ENCODE measurements at places on chromosomes 11 and 22.

GRCh38 chr11:65651589-65652510 lies 10.9 kb downstream of the RELA start:
- peak; percentile 31 for DNase-seq

- DNase-seq = no peak
These were observed 54.7 kb downstream of the SGSM3 start for GRCh38 chr22:40425082-40425481.

- no peak for DNase-seq
These were observed 36.3 kb upstream of the LRRC10B start for GRCh38 chr11:61472282-61472681.

- DNase-seq = no peak
These were observed 84.6 kb upstream of the LDLRAD3 start for GRCh38 chr11:35859301-35859700.

DNA sequence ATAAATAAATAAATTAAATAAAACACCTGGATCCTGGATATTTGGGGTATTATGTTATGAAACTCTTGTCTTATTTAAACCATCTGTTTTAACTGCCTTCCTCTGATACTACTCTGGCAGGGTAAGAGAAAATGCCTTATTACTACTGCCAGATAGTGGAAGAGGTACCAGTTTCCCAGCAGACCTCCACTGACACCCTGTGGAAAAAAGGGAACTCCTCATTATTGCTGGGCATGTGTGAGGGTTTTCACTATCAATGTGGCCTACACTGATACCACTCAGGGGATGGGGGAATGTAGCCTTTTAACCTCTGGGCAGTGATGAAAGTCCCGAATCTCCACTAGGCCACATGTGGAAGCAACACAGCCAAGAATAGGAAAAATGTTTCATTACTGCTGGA lies 121.0 kb downstream of the LUZP2 start:
- no peak for DNase-seq

DNA sequence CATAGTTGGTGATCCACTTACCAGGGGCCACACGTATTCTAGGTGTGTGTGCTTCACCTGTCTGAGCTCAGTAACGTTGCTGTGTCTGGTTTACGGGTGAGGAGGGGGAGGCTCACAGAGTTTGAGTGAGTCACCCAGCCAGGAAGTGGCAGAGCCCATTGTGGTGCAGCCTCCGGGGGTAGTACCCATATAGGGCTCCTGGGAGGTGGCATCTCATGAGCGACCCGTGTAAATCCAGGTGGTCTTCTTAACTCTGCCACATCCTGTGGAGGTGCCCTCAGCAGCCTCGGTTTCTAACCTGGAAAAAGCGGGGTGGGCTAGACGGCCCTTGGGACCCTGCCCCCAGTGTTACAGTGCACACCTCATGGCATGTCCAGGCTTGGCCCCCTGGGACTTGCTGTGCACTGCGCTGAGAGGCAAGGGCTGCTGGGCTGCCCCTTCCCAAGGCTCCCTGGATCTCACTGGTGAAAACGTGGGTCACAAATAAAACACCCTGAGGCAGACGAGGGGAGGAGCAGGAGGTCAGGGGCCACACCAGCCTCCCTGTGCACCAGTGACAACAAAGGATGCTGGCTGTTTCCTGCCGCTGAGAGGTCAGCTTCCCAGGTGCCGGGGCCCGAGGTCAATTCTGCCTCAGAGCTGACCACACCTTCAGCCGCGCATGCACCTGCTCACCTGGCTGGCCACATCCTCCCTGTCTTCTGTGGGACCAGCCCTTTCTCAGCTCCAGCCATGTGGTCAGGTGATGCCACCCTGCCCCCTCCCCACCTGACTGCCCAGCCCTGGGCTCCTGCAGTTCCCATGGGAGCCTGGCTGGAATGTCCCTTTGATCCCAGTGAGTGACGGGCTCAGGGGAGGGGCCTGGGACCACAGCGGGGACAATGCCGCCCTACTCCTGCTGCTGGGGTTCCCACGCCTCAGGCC lies 305.1 kb downstream of the CTTN start:
- no peak for DNase-seq

DNA sequence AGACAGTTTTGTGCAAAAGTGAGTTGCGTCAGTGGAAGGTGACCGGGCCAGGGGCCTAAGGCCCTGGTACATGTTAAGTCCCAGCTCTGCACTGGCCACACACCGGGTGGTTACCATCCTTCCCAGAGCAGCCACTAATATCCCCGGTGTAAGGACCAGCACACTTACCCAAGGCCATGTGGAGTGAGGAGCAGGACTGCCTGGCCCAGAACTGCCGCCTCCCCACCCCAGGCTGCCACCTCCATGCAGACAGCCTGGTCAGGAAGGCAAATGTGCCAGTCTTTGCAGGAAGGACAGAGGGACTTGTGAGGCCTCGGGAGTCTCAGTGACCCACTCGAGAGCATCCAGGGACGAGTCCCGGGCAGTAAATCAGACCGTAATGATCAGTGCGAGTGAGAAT lies 102.9 kb downstream of the MORC2 start:
- no peak for DNase-seq

DNA sequence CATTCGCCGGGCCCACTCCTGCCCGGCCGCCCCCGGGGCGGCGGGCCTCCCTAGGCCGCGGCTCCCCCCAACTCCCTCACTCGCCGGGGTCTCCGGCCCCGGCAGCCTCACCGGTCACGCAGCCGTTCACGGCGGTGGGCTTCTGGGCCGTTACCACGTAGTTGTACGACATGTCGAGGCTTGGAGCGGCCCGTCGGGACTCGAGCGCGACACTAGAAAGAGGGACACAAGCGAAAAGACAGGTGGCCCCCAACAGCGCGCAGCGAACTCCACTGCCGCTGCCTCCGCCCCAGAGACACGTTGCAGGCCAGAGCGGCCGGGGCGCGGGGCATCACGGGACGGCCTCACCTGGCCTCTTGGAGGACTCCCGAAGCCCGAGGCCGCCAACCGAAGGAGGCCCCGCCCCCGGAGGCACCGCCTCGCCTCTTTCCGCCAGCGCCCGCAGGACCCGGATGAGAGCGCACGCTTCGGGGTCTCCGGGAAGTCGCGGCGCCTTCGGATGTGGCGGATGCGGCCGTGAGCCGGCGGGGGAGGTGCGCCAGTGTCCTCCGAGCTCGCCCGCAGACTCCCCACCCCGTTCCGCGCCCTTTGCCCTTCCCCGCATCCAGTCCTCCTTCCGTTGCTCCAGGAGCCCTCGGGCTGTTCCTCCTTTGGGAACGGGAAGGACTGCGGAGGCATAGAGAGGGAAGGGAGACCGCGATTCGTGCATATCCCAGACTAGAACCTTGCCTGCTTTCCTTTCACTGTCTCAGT lies at the start of the genes DDB1 and TKFC:
DDB1 (minus strand) TSS at position 309 of the 753 bp plus-strand sequence; CDS start at position 172, 137 bp downstream.
TKFC (plus strand) TSS at position 432 of the 753 bp plus-strand sequence. CDS start 1,501 bp downstream, outside the sequence.
- DNase-seq = peak; percentile 96

DNA sequence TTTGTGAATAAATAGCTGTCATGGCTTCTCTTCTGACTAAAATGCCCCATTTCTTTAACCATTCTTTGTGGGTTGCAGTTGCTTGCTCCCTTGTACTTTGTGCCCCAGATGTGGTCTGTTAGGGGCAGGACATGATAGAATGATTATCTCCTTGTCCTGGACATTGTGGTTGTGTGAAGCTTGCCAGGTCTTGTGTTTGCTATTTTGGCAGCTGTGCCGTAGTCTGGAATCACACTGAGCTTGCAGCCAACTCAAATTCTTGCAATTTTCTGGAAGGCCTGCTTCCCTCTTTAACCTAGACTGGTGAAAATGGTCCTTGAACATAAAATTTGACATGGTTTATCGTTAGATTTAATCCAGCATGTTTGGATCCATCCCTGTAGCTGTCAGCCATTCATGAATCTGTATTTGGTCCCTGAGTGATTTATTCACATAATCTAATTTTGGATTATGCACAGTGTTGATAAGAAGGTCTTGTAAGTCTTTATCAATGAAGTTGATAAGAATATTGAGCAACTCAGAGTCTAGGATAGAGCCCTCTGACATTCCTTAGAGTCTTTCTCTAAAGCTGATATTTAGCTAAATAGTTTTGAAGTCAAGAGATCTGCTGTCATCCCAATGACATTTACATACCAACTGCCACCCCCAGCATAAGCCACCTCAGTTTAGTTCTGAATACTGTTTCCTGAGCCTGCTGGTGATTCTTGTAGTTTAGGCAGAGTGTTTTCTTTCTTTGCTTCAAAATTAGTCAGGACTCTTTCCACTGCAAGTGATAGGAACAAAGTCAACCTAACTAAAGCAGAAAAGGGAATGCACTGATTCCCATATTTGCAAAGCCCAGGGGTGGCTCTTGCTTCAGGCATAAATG lies 9.8 kb downstream of the SPON1 start:
- DNase-seq = no peak

GRCh38 chr22:38740754-38741153 lies 15.0 kb downstream of the SUN2 start:
- no peak for DNase-seq

DNA sequence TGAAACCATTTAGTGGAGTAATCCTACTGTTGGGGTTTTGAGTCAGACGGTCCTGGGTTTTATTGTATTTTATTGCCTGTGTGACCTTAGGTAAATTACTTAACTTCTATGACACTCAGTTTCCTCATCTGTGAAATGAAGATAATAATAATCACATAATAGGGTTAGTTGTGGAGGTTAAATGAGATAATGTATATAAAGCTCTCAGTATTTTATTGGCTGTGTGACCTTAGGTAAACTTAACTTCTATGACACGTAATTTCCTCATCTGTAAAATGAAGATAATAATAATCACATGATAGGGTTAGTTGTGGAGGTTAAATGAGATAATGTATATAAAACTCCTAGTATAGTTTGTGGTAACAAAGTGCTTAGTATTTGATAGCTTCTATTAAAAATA lies 13.2 kb downstream of the BARX2 start:
- no peak for DNase-seq

DNA sequence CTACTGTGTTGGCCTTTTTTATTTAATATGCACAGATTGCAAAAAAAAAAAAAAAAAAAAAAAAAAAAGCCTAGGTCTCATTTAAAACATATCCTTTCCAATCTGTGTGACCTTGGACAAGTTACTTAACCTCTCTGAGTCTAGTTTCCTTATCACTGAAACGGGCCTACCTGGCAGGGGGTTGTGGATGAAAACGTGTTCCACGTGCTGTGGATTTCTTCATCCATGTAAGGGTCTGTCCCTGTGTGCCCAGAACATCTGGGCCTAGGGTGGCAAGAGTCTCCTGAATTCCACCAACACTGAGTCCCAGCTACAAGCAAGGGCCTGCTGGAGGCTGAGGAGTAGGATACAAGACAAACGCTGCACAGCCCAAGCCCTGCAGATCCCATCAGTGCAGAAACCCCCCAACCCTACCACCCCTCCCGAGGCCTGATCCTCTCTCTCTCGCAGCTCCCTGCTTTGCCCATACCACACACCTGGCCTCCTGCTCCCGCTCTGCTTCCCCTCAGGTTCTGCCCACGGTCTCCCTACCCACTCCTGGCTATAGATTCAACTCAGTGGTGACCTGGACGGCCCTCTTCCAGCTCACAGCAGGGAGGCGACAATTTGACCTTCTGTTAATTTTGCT lies 4.7 kb upstream of the GNAZ start:
- no peak for DNase-seq

GRCh38 chr22:25437414-25438160 lies 126.9 kb upstream of the GRK3 start:
- DNase-seq = no peak

DNA sequence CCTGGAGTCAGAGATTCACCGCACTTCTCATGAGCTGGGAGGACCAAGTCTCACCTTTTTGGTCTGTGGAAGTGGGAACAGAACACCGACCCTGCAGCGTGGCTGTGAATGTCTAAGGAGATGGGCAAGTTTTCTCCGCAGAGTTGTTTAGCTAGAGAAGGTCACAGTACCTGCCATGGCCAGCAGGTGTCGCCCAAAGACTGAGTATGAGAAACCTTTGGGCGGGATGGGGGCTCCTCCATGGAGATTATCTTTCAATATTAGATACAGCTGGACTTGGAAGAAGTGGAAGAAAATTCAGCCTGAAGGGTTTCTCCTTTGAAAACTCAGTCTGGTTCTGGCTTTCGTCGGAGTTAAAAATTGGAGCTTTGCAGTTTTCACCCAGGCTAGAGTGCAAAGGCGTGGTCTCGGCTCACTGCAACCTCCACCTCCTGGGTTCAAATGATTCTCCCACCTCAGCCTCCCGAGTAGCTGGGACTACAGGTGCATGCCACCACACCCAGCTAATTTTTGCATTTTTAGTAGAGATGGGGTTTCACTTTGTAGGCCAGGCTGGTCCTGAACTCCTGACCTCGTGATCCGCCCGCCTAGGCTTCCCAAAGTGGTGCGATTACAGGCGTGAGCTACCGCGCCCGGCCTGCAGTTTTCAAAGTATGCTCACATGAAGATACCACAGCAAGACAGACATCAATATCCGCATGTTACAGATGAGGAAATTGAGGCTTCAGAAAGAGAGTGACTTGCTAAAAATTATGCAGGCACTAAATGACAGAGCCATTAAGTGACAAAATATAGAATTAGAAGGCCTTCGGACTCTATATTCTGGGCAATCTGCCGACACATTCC lies 10.7 kb upstream of the DSCAML1 start:
- DNase-seq = peak; percentile 72

DNA sequence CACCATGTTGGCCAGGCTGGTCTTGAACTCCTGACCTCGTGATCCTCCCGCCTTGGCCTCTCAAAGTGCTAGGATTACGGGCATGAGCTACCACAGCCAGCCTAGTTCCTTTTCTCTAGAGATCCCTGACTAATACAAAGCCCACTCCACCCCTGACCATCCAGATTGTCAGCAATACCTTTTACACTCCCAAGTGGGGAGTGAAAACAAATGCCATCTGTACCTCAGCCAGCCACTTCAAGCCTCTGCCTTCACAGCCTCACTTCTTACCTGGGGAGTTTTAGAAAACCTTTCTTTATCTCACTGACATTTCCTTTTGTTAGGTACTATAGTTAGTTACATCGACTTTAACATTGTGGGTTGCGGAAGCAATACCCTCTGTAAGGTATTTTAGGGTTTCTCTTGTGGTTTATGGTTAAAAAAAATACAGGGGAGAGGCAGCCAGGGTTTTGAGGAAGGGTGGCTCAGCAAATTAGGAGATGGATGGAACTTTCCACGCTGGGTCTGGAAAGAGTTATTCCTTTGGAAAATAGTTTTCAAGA lies 8.9 kb downstream of the TOM1 start:
- DNase-seq = no peak

DNA sequence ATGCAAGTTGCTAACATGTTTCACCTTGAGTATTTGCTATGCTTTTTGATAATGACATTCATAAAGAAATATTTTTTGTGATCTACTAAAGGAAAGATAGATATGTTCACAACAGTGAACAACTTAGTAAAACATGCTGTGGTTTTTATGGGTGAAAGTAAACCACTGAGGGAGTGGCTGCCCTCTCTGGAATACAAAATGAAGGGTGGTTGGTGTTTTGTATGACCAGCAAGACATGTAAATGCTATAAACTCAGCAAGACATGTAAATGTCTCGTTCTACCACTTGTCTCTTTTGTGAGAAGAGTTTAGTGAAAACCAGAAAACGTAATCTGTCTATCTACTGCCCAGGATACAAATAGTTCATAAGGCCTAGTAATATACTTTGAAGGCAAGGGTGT lies 7.6 kb upstream of the AMPD3 start:
- DNase-seq = no peak
